ENCODE measurements at places on chromosomes 7 and 10. TPM values are rescaled to one million over a fixed set of nuclear protein-coding genes. Genes with fewer than 3 reads are reported as not detected.
A peak's percentile ranks its signal among the peaks of the same experiment; 100 is the strongest.

DNA sequence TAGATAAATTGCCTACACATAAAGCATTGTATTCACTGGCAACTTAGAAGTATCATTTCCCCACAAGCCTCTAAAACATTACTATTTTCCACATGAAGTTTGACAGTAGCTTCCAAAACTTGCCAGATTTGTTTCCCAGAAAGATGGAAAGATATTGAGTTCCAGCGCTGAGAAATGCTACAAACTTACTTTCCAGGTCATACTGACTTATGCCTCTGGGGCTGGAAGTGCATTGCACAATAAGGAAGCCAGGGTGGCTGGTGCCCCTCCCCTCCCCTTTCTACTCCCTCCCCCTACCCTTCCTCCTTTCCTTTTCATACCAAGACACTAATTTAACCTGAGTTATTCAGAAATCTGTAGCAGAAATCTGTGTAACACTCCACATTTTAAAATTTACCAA, 212.6 kb downstream of the WDR37 start:
- DNase-seq, result no peak

- no peak for DNase-seq
Measured at GRCh38 chr10:68146133-68146532, 36.8 kb downstream of the MYPN start.

DNA sequence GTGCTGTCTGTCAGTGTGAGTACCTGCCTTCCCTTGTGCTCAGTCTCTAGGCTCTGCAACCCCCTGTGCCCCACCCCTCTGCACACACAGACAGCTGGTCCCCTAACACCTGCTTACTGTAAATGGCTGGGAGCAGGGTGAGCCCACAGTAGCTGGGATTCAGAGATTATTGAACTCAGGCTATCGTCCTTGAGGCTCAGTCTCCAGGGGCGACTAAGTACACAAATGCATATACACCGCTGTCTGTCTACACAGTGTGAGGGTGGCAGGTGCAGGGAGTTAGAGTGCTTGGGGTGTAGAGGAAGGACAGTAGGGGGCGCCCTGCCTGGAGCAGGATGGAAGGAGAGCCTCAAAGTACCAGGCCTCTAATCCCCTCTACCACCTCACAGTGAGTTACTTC, 12.9 kb downstream of the UPP1 start:
- DNase-seq, result no peak

DNA sequence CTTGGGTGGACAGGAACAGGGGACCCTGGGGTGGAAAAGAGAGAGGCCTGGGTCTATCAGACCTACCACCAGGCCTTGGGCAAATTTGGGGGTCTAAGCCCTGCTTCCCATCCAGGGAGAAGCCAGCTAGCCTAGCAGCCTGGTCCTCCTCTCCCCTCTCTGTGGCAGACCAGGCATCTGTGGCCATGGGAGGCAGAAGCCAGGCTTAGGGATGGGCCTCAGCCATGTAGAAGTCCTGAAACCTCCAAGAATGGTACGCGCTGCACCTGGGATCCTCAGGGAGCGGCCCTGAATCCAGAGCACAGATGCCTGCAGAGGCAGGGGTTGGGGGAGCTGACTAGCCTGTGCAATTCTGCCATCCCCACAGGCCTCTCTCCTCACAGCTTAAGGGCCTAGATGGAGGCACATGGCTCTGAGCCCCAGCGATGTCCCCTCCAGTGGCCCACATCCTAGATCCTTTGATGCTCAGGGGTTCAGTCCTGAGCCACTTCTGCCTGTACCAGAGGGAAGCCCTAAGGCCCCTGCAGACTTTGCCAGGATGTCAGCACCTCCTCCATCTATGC, 21.2 kb downstream of the GRID1 start:
- DNase-seq, result peak; percentile 1

DNA sequence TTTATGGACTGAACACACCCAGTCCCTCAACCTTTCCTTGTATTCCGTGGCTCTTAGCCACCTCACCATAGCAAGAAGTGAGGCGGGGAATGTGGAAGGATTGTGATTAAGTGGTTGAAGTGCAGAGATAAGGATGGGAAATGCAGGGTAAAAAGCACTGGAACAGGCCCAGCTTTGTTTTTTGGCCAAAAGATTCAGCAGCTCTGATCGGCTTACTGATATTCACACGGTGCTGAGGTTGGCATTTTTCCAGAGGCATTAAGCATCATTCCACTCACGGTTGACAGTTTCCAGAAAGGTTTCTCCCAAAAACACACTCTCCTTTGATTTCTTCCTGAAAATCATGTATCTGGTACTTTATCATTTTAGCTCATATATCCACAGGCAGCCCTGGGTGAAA, 544.2 kb downstream of the CNTNAP2 start:
- no peak for DNase-seq

GRCh38 chr7:98021588-98022351, 31.8 kb upstream of the OCM2 start:
- peak; percentile 88 for DNase-seq

GRCh38 chr7:99314504-99314903, 11.2 kb upstream of the ARPC1A start:
- no peak for DNase-seq

GPR15LG gene
- total RNA-seq, result not detected

FBXL13 gene
- 0.51 TPM for total RNA-seq

CRPPA gene
- total RNA-seq, result 8.7 TPM

Data from Right ventricle myocardium superior (tissue), 1 donor.